ENCODE measurements at places on chromosomes 11 and 22. TPM values are rescaled to one million over a fixed set of nuclear protein-coding genes. Genes with fewer than 3 reads are reported as not detected.

GRCh38 chr11:7906481-7906880 is 24.6 kb downstream of the OR10A6 start:
- no peak for DNase-seq

- no peak for DNase-seq
Observed at GRCh38 chr11:11344045-11344444, 9.0 kb downstream of the CSNK2A3 start.

DNA sequence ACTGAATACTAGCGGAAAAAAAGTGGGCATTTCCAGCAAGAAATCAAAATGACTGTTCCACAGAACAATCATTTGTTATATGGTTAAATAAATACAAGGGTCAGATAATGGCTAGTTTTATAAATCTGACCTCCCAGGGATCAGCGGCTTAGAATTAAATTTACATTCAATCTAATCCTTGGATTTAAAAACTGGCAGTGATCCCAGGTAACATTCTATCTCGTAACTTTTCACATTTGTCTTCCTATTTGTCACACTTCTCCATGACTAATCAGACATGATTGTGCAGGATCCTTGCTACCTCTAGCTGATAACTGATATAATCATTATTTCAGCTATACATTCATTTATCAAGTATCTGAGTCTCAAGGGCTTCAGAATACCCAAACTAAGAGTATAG is 2.9 kb upstream of the MMP3 start:
- DNase-seq = no peak

DNA sequence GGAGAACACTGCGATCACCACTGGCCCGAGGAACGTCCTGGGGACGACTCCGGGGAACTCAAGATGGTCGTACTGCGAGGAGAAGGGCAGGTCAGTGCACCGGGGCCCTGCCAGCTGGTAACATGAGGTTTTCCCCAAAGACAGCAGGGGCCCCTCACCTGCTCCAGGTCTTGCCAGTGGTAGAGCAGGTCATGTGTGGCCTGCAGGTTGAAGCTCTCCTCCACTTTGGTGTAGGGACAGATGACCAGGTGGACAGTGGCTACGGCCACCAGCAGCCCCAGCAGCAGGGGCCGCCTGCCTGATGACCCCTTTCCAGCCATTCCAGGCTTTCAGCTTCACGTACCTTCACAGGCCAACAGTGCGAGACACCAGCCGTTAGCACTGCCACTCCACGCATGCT is 4.8 kb downstream of the ALG12 start:
- no peak for DNase-seq

GRCh38 chr22:24247011-24247507 is 2.2 kb upstream of the GGT5 start:
- DNase-seq = no peak

DNA sequence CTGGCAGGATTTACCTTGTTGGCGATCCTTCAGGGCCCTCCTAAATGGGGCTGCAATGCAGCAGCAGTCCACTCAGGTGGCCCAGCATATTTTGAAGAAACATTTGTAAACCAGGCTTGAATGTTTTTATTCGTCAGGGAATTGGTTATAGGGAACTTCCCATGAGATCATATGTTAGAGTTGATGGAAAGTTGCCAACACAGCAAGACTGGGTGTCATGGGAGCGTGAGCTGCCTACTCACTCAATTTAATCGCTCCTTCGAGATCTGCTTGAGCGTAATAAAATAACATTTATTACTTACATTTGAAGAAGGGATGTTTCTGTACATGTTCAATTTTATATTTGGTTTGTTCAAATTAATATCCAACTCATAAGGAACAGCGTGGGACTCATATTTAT is 19.4 kb downstream of the OR2AT4 start:
- no peak for DNase-seq

DNA sequence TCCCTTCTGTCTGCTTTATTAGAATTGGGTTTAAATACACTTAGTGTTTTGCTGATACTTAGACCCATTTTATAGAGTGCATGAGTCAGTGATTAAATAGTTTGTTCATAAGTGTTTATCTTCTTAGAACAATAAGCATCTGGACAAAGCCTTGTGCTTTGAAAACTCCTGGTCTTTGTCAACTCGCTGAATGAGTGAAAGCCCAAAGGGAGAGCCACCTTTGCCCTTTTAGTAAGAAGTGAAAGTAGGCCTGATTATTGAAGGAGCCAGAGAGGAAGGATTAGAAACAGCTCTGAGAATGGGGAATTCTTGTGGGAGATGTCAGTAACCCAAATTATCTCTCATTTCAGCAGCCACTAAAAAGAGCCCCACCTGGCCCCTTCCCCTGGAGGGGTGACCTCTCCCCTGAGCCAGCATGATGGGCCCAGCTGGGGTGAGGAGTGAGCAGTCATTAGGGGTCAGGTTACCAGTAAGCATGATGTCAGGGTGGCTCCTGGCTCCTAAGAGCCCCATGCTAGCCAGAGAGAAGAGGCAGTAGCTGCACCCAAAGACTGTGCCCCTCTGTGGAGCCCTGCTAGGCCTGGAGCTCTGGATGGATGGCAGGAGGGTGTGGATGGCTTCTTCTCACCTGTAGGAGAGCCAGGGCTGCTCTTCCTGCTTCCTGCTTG is 125.1 kb upstream of the E2F8 start:
- no peak for DNase-seq

The FGF3 gene
- polyA plus RNA-seq = not detected

The PRDM11 gene
- polyA plus RNA-seq = 1.6 TPM

The HTATIP2 gene
- 309 TPM for polyA plus RNA-seq

The OR8G1 gene
- polyA plus RNA-seq = not detected

The OR4D5 gene
- polyA plus RNA-seq = not detected

Measured in small intestine (tissue), 16 donors.